ENCODE measurements at places on chromosomes 7 and 10. TPM values are rescaled to one million over a fixed set of nuclear protein-coding genes. Genes with fewer than 3 reads are reported as not detected.

Gene STRIP2
- total RNA-seq, result 15.6 TPM

Gene GPR85
- not detected for total RNA-seq

Gene RARRES2
- total RNA-seq, result not detected

- H3K4me1 ChIP-seq, result no peaks in the 10 kb centered on the region
- no peak overlapping the region for H3K27ac ChIP-seq
- no peak overlapping the region for H3K4me3 ChIP-seq
- no peaks in the 10 kb centered on the region for H3K27me3 ChIP-seq
These were observed 305.2 kb downstream of the ADARB2 start for GRCh38 chr10:1432161-1432560.

GRCh38 chr7:75536491-75536890, 44.4 kb downstream of the SPDYE5 start:
- H3K27ac ChIP-seq, result no peak overlapping the region
- H3K36me3 ChIP-seq, result peaks cover under 1% of the 10 kb centered on the region
- H3K4me1 ChIP-seq, result peaks cover 9% of the 10 kb centered on the region
- H3K27me3 ChIP-seq, result no peaks in the 10 kb centered on the region

DNA sequence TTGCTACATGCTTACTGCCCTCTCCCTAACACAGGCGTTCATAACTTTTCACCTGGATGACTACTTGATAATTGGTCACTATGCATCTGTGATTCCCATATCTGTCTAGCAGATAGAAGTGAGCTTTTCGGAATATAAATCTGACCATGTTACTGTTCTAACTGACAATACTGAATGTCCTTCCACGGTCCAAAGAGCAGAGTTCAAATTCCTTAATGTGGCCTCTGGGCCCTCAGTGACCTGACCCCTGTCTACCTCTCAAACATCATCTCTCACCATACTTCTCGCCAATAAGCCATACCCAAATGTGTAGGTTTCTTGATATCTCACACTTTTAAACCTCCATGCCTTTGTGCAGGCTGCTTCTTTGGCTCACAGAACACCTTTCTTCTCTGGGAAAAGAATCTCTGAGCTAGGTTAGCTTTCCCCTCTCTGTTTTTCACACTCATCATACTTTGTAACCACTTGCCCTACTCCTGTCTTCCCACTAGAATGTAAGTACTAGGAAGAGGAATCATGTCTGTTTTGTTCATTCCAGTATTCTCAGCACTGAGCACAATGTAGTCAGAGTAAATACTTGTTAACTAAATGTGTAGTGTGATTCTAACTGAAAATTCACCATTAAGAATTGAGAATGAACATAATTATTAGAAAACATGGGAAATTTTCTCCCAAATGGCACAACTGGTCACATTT, 39.2 kb upstream of the LRRC17 start:
- H3K4me3 ChIP-seq, result no peak overlapping the region
- H3K4me1 ChIP-seq, result peaks cover 33% of the 10 kb centered on the region
- peaks cover 25% of the 10 kb centered on the region for H3K27me3 ChIP-seq
- DNase-seq, result no peak

Gene SEC61A2
- total RNA-seq, result 16.1 TPM

GRCh38 chr10:78199759-78200158, 166.1 kb downstream of the RPS24 start:
- DNase-seq, result no peak
- peaks cover 5% of the 10 kb centered on the region for H3K27me3 ChIP-seq
- H3K36me3 ChIP-seq, result no peaks in the 10 kb centered on the region

Gene SLC18A2
- total RNA-seq, result not detected

Gene PTN
- total RNA-seq, result not detected

- no peak overlapping the region for H3K27ac ChIP-seq
- no peaks in the 10 kb centered on the region for H3K27me3 ChIP-seq
- no peak for DNase-seq
- H3K4me3 ChIP-seq, result no peak overlapping the region
These were observed 52.2 kb downstream of the CADPS2 start for GRCh38 chr7:122833888-122834570.

Gene KLF14
- total RNA-seq, result not detected

GRCh38 chr10:133309720-133310398, 1.1 kb downstream of the ZNF511 start:
- no peaks in the 10 kb centered on the region for H3K27me3 ChIP-seq
- peaks cover 25% of the 10 kb centered on the region for H3K4me1 ChIP-seq
- H3K27ac ChIP-seq, result peak overlapping the region; percentile 80
- DNase-seq, result no peak
- H3K36me3 ChIP-seq, result peaks cover 6% of the 10 kb centered on the region

DNA sequence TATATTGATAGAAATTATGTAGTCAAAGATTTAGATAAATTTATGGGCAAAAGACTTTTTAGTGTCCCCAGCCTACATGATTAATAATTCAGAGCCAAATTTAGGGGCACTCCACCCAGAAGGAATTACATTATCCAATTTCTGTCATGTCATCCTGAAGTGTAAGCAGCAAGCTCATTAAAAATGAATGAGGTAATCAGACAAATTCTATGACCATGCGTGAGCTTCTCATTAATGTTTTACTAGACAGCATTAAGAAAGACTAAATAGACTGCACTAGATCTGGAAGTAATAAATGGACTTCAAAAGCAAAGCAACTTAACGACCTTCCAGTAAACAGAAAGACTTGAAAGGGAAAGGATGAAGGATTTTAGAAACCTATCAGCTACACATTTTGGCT, 22.7 kb upstream of the TRUB1 start:
- H3K36me3 ChIP-seq, result peaks cover 6% of the 10 kb centered on the region
- H3K4me1 ChIP-seq, result peaks cover 54% of the 10 kb centered on the region
- H3K27me3 ChIP-seq, result no peaks in the 10 kb centered on the region
- peak overlapping the region; percentile 18 for H3K27ac ChIP-seq

Gene UNCX
- total RNA-seq, result not detected

DNA sequence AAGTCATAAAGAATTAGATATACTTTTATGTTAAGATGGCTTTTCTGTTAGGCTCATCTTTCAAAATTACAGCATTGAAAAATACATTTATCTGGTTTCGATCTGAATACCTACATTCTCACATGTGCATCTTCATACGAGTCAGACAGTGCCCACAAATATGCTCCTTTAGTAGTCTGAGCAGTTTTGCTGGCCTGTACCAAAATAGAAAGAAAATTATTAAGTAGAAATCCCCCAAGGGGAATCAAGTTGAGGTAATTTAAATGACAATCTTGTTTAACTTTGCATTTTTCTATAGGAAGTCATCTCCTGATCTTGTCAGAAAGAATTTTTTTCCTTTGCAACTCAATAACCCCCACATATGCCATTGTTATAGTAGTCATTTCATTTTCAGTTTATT, 287.4 kb upstream of the SEMA3D start:
- DNase-seq, result no peak
- H3K27me3 ChIP-seq, result no peaks in the 10 kb centered on the region
- no peak overlapping the region for H3K27ac ChIP-seq
- no peaks in the 10 kb centered on the region for H3K36me3 ChIP-seq

DNA sequence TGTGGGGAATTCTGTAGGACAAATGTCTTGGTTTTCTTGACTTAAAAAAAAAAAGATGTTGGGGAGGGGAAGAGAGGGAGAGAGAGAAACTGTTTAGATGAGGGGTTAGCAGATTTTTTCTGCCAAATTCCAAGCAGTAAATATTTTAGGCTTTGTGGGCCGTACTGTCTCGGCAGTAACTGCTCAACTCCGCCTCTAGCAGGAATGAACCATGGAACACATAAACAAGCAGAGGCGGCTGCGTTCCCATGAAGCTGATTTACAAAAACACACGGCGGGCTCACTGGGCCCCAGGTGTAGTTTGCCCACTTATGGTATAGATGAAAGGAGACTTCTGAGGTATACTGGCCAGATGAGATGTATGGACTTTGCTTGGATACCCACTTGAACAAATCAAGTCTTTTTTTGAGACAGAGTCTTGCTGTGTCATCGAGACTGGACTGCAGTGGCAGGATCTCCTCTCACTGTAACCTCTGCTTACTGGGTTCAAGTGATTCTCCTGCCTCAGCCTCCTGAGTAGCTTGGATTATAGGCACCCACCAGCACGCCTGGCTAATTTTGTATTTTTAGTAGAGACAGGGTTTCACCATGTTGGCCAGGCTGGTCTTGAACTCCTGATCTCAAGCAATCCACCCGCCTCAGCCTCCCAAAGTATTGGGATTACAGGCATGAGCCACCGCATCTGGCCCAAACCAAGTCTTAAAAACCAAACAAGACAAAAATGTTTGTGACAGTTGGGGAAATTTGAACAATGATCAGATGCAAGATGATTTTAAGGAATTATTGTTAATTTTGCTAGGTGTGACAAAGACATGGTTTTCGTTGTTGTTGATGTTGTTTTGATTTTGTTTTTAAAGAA, 9.7 kb upstream of the ADAMTS14 start:
- DNase-seq, result no peak
- H3K36me3 ChIP-seq, result peaks cover 4% of the 10 kb centered on the region
- H3K4me1 ChIP-seq, result peaks cover 15% of the 10 kb centered on the region
- H3K27me3 ChIP-seq, result peaks cover 14% of the 10 kb centered on the region

Gene GPR15LG
- total RNA-seq, result not detected

GRCh38 chr7:136874393-136875032, 6.1 kb downstream of the CHRM2 start:
- no peak for DNase-seq
- peaks cover 26% of the 10 kb centered on the region for H3K27me3 ChIP-seq
- peaks cover 2% of the 10 kb centered on the region for H3K36me3 ChIP-seq
- H3K27ac ChIP-seq, result no peak overlapping the region
- no peaks in the 10 kb centered on the region for H3K4me1 ChIP-seq

DNA sequence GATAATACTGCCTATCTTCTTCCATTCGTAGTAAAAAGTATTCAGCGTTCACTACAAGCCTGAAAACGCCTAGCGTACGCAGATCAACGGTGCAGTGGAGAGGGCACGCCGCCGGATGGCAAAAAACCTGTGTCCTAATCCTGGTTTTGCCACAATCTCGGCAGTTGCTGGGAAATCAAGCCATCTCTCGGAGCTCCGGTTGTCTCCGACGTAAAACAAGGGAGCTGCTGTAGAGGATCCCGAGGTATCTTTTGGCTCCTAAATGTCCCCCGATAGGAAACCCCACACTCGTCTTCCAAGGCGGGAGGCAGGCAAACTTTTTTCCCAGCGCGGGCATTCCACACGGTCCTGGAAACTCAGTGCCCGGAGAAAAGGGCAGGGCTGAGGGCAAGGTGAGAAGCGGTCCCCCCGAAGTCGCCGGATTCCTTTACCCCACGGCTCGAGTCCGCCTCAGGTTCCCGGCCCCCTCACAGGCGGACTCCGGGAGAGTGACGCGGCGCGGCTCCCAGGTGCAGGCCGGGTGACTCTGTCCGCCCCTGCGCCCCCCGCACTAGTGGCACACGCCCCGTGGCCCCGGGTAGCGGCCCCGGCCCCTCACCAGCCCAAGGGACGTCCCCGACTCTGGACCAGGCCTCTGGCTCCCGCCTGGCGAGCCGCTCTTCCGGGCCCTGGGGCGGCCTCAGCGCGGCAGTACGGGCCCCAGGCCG, 649 bp downstream of the IDE start:
- DNase-seq, result peak; percentile 58
- peaks cover 31% of the 10 kb centered on the region for H3K4me1 ChIP-seq
- peaks cover 8% of the 10 kb centered on the region for H3K36me3 ChIP-seq
- H3K27me3 ChIP-seq, result peaks cover 4% of the 10 kb centered on the region
- peak overlapping the region; percentile 75 for H3K27ac ChIP-seq

Gene SEMA3E
- not detected for total RNA-seq

DNA sequence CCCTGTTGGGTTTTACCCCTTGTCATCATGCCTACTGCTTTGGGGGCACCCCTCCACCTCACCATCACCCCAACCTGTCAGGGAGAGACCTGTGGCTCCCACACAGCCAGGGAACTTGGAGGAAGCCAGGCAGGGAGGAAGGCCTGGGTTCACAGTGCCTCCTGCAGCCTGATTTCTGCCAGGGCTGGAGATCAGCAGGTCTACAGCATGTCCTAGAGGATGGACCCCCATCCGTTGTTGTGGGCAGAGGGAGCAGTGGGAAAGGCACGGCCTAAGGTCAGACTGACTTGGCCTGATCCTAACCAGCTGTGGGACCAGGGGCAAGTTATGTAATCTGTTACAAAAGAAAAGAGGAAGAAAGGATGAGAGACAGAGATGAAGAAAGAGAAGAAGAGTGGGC, 28.2 kb downstream of the ZCCHC24 start:
- DNase-seq, result no peak
- no peaks in the 10 kb centered on the region for H3K27me3 ChIP-seq
- no peak overlapping the region for H3K4me3 ChIP-seq
- no peak overlapping the region for H3K27ac ChIP-seq

- no peak for DNase-seq
- H3K36me3 ChIP-seq, result no peaks in the 10 kb centered on the region
- H3K27me3 ChIP-seq, result peaks cover 5% of the 10 kb centered on the region
- H3K4me3 ChIP-seq, result no peak overlapping the region
- H3K4me1 ChIP-seq, result no peaks in the 10 kb centered on the region
- H3K27ac ChIP-seq, result no peak overlapping the region
These were observed 179.8 kb upstream of the PFKP start for GRCh38 chr10:2887391-2888070.

DNA sequence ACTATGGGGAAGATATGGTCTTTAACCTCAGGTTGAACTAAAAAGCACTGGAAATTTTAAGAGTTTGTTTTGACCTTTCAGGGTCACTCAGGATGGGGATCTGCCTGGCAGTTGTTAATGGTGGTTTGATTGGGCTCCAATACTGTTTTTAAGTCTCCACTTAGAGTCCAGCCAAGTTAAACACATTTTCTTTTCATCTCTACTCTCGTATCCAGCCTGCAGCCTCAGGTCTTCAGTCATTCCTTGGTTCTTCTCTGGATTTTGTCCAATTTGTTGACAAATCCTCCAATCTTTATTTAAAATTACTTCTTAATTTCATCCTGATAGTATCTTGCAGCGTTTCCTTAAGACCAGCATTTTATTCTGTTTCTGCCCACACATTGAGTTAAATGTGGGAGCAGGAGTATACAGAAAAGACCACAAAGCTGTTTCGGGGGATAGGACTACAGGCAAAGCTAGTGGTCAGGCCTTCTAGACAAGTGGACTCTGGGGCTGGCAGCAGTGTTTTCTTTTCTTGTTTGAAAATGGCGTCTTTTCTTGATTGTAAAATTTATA, 133.2 kb upstream of the INHBA start:
- H3K36me3 ChIP-seq, result no peaks in the 10 kb centered on the region
- no peak overlapping the region for H3K27ac ChIP-seq
- DNase-seq, result no peak
- peaks cover 7% of the 10 kb centered on the region for H3K27me3 ChIP-seq

- H3K36me3 ChIP-seq, result no peaks in the 10 kb centered on the region
- no peak overlapping the region for H3K4me3 ChIP-seq
- no peak overlapping the region for H3K27ac ChIP-seq
- DNase-seq, result no peak
- H3K4me1 ChIP-seq, result peaks cover 13% of the 10 kb centered on the region
These were observed 161.5 kb upstream of the SH2B2 start for GRCh38 chr7:102125127-102125596.

Measured in activated CD8-positive, alpha-beta memory T cell treated with anti-CD3 and anti-CD28 coated beads, Interleukin-2, amount 10 ng/mL, durations not matched to agents 7 days and 5 days (primary cell).